NCI-H226 (cell line): ENCODE measurements at places on chromosomes 12 and 14.

- no peak for DNase-seq
Measured at GRCh38 chr12:5170844-5171243, 127.2 kb downstream of the KCNA5 start.

- DNase-seq, result no peak
Measured at GRCh38 chr14:37650356-37651037, 55.1 kb downstream of the TTC6 start.

DNA sequence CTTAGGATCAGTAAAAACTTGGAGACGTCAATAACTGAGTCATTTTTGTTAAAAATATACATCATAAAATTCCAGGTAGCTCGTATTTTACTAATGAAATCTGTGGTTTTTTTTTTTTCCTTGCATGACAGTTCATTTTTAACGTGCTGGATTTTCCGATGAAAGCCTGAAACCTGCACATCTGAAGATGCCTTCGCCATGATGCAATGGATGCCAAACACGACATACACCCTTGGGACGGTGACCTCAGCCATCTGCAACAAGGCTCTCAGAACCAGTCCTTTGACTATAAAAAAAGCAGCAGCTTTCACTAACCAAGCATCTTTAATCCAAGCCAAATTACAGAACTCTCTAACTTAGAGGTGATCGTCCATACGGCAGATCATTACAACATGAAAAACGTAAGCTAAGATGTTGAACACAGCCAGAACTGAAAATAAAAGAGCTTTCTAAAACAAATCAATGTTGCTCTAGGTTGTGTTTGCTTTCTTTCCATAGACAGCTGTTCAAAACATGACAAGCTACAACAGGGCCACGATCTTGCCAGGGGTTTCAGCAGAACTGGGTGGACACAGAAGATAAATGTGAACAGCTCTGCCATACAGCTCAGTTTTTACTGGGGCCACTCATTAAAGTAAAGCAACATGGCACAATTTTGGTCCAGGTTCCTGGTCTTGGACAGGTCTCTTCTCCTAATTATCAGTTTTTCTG lies 7.8 kb downstream of the NIN start:
- DNase-seq, result no peak

DNA sequence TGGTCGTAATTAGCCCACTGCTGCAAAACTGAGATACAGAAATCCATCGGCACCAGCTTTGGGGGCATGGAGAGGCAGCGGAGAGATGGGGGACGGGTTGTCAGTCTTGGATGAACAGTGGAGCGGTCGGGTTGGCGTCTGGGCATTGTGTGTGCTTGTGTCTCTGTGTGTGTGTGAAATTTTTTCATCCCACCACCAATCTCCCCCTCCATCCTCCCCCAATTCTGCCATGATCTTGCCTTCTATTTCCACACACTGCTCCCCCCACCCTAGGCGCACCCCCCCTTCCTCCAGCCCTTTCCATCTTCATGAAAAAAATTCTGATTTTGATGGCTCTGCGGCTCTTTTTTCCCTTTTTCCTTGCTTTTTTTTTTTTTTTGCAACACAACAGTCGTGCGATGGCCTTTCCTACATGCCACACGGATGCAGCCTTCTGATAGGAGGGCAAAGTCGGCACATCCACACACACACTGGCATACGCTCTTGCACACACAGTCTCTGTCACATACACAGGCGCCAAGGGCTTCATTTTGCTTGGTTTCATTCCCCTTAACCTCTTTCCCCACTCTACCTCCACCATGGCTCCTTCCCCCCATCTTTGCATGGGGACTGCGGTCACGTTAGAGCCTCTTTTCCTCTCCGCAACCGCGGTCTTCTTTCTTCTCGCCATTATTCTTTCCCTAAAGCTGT lies 3.3 kb downstream of the NRXN3 start:
- no peak for DNase-seq

DNA sequence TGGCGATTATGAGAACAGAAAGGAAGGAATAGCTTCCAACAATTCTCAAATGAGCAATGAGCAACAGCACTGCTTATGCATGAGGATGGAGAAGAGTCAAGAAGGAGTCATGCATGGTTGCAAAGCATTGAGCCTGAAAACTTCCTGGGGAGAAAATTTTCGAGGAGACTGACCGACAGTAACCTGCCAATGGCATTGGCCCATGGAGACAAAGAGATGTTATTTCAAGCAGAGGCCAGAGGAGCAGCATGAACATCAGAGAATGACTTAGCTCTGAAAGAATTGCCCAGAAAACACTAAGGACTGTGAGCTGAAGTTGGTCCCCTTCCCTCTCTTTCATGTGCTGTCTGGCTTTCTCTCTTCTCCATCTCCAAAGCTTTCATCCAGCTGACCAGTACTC lies 343.4 kb downstream of the ADAMTS20 start:
- DNase-seq, result no peak
